Fibroblast of skin of right biceps (primary cell): ENCODE measurements at places on chromosomes 7 and 10.

- DNase-seq: peak; percentile 54
Observed at GRCh38 chr10:24969841-24970281, 17.5 kb upstream of the PRTFDC1 start.

GRCh38 chr10:51700228-51700817, 928 bp upstream of the CSTF2T start:
- peak; percentile 66 for DNase-seq

DNA sequence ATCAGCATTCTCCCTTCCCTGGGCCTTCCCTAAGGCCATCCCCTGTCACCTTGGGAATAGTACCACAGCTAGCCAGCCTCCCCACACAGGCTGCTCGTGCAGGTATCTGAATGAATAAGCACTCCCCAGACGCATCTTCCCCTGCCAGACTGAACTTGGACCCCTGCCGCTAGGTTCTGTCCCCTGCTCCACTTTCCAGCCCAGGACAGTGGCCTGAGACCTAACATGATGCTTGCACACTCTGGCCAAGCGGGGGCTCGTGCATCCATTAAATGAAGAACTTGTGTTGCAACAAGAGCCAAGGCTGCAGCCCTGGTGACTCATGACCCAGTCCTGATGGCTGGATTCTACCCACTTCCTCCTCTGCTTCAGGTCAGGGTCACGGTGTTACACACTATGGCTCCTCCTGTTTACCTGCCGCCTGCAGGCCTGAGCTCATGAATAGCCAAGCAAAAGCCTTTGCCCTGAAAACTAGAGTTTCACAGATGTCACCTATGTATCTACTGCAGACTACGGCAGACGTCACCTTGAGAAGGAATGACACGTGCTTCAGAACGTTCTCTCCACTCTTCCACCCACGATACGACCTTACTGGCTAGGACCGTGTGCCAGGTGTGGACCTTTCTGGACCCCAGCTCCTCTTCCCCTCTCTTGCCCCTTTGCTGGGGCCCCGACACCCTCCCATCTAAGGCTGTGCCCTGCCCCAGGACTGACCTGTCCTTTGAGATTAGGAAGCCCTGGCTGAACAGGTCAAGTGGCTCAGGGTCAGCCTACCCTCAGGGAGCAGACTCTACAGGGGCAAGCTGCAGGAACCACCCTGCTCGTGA, 6.5 kb downstream of the ASB13 start:
- peak; percentile 51 for DNase-seq

GRCh38 chr7:57203161-57203791, 71.0 kb upstream of the ZNF479 start:
- DNase-seq: no peak

- DNase-seq: no peak
Observed at GRCh38 chr10:5406918-5407317, 2.3 kb upstream of the TUBAL3 start.

DNA sequence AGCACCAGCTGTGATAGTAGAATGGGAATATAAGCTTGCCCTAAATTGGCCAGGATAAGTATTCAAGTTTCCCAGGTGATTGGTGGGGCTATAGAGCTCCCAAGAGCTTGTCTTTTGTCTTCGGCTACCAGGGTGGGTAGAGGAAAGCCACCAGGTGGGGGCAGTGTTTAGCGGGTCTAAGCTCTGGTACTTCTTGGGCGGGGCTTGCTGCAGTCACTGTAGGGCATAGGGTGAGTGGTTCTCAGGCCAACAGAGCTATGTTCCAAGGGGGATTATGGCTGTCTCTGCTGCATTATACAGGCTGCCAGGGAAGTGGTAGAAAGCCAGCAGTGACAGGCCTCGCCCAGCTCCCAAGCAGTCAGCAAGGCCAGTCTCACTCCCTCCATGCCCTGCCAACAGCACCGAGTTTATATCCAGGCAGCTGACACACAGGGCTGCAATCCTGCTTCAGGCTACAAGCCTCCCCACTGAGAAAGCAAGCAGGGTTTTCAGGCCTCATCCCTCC, 110.7 kb downstream of the ZNF467 start:
- peak; percentile 44 for DNase-seq

- no peak for DNase-seq
Observed at GRCh38 chr10:11148142-11149028, 130.7 kb downstream of the CELF2 start.

- no peak for DNase-seq
Observed at GRCh38 chr10:48939790-48940325, at the start of gene LRRC18. Gene LRRC18, minus strand, starts transcription at chr10:48939840. Its CDS starts 25,685 bp downstream, at chr10:48914155.

DNA sequence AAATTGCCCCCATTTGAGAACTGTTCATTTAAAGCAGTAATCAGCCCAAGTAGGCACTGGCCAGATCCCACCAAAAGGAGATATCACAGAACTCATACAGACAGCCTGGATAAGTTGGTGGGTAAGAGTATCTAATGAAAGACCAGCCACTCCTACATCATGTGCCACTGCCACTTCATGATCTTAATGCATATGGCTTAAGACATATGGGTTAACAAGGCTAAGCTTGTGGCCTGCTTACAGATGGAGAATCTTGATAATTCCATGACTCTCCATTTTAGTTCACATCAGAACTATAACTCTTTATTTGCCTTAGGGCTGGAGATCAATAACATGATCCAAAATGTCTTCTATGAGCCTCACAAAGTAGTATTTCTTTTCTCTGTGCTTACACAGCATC, 6.8 kb upstream of the IFIT1B start:
- DNase-seq: no peak

- DNase-seq: no peak
Observed at GRCh38 chr7:158814637-158815036, 14.7 kb downstream of the ESYT2 start.

GRCh38 chr7:80372415-80372814, 139.4 kb downstream of the GNAT3 start:
- peak; percentile 80 for DNase-seq

- DNase-seq: peak; percentile 28
Observed at GRCh38 chr10:97685395-97685958, 1.6 kb downstream of the AVPI1 start.

DNA sequence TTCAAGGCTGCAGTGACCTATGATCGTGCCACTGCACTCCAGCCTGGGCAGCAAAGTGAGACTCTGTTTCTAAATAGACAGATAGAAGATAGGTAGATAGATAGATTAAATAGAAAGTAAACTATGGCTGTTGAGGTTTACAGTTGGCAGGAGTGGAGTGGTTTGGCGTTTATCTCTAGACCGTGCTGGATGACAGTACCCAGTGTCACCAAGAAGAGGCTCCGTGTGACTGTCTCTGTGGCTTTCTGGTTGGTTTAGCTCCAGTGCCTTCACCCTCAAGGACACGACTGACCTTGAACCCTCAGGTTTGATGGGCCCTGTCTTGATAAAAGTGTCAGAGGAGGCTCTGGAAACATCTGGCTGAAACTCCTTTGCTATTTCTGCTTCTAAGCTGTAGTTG, 31.7 kb downstream of the CHST12 start:
- DNase-seq: no peak

- DNase-seq: no peak
Observed at GRCh38 chr10:49596493-49596809, 13.7 kb upstream of the SLC18A3 start.
